ENCODE measurements at places on chromosomes 2 and 18.
A peak's percentile ranks its signal among the peaks of the same experiment; 100 is the strongest.

DNA sequence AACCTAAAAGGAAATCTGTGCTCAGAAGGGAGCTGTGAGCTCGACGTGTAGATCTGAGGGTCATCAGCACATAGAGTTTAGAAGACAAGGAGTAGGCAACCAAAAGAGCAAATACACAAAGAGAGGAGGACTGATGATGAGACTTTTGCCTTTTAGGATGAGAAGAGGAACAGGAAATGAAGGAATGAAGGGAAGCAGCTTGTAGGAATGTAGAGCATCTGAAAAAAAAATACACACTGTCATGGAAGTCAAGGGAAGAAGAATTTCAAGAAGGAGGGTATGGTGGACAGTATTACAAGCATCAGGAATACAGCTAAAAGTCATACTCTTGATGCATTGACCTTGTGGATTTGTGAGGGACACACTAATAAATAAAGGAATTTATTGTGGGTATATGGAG lies 21.9 kb downstream of the CDK15 start:
- no peak for DNase-seq

DNA sequence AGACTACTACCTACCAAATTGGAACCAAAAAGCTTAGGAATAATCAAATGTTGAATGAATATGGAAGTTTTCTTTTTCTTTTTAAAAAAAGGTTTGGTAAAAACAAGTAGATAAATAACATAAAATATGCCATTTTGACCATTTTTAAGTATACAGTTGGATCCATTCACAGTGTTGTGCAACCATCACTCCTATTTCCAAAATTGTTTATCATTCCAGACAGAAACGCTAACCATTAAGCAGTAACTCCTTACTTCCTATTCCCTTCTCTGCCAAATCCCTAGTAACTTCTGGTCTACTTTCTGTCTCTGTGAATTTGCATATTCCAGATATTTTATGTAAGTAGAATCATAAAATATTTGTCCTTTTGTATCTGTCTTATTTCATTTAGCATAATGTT lies 39.8 kb downstream of the CD302 start:
- DNase-seq: no peak

- no peak for DNase-seq
These were observed 61.6 kb downstream of the GULP1 start for GRCh38 chr2:188353282-188353681.

DNA sequence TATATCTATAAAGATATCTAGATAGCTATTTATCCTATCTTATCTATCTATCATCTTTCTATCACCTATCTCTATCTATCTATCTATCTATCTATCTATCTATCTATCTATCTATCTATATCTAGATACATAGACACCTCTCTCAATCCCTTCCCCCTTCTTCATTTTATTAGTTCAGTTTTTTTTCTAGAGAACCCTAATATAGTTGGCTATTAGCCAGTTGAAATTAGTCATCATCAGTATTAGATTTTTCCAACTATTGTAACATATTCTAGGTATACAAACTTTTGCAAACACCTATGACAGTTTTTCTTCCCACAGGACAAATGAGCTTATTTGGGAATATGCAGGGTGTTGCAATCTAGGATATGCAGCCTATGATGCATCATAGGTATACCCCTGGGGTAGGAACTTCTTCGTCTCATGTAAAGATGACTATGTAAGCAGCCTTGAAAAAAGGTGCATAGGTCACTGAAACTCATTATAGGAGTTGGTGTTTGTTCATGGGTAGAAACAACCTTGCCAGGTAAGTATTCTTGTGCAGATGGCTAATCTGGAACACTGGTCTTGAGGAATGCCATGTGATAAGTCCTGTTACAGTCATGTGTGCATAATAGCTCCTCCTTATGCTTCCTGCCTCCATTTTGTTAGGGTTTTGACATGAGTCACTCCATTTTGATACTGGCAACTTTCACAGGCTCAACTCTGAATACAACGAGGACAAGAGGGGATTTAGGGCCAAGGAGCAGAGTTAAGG lies 160.7 kb upstream of the ZSWIM2 start:
- DNase-seq: no peak

DNA sequence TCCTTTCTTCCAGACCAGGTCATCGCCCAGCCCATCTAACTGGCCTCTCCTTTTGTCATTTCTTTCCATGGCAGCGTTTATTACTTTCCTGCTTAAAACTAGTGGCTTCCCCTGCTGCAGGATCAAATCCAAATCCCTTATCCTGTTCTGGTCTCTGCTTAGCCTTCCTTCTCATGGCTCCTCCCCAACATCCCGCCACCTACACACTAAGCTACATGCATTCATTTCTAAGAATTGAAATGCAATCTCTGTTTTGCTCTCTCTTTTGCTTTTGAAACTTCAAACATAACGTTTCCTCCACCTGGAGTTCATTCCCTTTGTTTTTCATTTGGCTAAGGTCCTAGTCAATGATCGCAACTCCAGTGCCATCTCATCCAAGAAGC lies 18.0 kb upstream of the DPP4 start:
- no peak for DNase-seq

GRCh38 chr2:63522950-63523349 lies 65.3 kb downstream of the WDPCP start:
- DNase-seq: no peak

GRCh38 chr2:161990036-161990435 lies 84.0 kb downstream of the DPP4 start:
- DNase-seq: no peak

- no peak for DNase-seq
These were observed 762.0 kb upstream of the POU3F3 start for GRCh38 chr2:104091894-104092293.

DNA sequence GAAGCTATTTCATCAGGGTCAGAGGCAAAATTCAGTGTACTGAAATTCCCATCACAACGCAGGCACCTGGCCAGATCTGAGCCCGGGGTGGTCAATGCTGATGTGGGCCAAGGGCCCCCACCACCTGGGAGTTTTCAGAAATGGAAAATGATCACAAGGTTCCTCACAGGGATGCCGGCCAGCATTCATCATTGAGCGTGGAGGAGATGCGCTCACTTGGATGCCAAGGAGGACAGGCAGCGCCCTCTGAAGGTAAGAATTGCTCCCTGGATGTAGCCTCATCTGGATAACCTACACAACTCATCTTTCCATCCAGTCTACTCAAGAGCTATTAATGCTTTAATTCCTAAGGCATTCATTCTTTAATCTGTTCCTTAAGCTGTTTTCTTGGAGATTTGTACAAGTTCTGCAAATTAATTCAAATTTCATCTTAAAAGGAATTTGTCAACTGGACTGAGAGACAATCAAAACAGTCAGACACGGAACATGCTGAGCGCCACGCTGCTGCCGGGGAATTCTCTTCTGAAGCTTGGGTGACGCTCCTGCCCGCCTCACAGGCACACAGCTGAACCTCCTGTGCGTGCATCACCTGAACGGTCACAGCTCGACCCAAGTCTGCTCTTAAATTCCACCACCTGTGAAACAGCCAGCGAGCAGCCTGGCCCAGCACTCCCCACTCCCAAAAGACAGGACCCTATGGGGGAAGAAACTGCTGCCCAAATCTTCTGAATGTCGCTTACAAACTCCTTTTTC lies 206.7 kb downstream of the HDAC4 start:
- DNase-seq: no peak

DNA sequence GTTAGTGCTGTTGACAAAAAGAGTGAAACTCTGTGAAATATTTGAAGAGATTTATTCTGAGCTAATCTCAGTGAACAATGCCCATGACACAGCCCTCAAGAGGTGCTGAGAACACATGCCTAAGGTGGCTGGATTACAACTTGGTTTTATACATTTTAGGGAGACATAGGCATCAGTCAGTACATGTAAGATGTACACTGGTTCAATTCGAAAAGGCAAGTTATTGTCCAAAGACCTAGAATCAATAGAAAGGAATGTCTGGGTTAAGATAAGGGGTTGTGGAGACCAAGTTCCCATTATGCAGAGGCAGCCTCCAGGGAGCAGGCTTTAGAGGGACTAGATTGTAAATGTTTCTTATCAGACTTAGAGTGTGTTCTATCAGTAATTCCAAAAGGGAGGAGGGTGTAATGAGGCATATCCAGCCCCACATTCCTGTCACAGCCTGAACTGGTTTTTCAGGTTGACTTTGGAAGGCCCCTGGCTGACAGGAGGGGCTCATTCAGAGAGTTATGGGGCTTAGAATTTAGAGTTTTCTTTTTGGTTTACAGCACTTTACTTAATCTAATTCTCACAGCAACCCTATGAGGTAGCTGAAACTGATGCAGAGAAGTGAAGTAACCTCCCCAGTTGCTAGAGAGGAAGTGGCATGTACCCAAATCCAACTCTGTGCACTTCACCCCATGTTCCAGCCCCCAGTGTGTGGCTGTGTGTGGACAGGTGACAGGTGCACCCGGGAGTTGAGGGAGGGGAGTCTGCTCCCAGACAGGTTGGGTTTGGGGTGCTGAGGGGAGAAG lies 28.3 kb upstream of the ASAP2 start:
- no peak for DNase-seq

- DNase-seq: no peak
These were observed 170.0 kb upstream of the CRIM1 start for GRCh38 chr2:36185624-36186023.

GRCh38 chr18:77133051-77133834 lies 660 bp upstream of the MBP start:
- no peak for DNase-seq

DNA sequence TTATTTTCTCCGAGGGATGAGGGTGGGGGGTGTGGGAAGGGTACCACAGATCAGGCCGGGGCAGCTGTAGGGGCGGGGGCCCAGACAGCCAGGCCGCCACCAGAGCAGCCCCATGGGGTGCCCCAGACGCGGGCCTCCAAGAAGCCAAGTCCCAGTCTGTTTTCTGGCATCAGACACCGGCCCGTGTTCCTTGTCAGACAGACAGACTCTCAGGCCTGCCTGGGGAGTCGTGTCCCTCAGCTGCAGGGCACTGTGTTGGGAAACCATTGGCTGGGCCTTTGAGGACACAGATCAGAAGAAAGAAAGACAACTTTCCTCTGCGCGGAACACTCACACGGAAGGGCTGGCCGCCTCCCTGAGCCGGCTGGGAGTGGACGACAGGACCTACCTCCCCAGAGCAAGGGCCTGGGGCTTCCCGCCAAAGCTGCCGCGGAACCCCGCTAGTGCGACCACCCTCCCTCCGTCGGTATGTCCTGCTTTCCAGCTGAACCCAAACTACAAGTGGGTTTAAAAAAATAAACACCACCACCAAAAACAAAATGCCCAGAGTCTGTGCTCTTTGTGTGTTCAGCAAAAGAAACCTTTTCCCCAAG lies 88.0 kb downstream of the SMAD7 start:
- no peak for DNase-seq

DNA sequence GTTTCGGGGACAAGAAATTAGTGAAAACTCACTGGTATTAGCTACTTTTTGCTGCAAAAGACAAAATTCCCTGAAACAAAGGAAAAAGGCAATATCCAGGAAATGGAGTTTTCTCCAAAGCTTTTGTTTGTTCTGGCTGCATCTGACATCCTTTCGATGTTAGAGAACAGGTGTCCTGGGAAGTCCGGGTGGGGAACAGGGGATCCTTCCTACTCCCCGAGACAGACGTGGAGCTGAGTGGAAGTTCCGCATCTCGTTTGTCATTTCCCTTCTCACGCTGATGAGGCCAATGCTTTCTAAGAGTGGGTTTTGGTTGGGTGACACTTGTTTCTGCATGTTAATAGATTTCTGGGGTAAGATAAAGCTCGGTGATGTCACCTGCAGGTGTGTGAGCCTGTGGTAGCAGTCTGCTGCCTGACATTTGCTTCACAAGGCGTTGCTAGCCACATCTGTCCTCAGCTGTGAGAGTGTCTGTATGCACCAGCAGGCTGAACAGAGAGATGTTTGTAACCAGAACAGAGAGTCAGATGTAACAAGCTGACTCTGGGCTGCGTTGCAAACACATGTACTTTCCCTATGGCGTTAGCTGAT lies 125.9 kb downstream of the ACOXL start:
- peak; percentile 46 for DNase-seq

GRCh38 chr2:210626849-210627248 lies 70.5 kb downstream of the CPS1 start:
- DNase-seq: no peak

- no peak for DNase-seq
These were observed 40.0 kb downstream of the NAPG start for GRCh38 chr18:10565835-10566234.

DNA sequence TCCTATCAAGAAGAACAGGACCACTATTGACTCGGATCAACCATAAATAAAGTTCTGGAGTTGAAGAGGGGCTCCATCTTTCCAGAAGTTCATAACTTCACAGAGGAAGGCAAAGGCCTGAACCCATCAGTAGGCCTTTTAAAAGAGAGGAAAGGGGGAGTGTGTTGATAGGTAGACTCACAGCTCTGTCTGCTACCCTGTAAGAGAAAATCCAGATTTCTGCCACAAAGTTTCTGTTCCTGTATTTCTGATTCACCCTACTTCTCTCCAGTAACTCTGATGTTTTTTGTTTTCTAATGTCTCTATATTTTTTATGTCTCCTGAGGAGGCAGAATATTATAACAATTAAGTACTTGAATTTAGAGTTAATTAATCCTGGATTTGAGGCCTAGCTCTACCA lies 564.0 kb downstream of the TNS1 start:
- no peak for DNase-seq

- DNase-seq: no peak
These were observed 151.5 kb downstream of the GALR1 start for GRCh38 chr18:77401173-77401572.

DNA sequence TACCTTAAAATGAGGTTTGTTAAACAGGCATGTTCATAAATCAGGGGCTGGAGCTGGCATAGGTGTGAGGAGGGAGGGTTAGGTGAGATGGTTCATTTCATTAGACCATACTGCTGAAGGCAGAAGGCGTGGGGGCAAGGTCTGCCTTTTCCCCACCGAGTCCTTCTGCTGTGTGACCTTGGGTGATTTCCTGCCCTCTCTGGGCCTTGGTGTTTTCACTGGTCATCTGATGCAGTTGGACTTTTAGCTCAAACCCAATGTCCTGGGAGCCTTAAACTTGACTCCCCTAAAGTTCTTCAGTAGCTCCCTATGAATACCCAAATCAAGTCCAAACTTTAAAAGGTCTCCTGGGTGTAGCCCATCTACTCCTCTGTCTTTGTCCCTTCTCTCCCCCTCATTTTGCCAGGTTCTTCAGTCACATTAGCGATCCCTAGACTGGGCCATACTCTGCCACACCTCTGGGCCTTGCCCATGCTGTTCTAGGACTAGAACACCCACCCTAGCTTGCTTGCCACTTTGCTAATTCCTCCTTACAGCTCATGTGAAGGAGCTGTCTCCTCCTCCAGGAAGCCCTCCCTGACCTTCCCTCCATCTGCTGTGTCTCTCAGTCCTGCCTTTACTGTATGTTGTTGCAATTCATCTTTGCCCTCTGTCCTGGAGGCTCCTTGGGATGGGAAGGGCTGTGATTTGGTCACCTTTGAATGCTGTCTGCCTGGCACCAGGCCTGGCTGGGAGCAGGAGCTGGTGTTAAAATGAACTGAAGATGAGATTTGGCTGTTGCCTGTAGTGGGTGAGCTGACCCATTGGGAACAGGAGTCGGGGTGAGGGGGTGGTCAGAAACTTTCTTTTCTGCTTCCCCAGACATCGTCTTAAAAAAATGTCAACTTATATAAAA lies 85.4 kb upstream of the HS6ST1 start:
- DNase-seq: no peak

DNA sequence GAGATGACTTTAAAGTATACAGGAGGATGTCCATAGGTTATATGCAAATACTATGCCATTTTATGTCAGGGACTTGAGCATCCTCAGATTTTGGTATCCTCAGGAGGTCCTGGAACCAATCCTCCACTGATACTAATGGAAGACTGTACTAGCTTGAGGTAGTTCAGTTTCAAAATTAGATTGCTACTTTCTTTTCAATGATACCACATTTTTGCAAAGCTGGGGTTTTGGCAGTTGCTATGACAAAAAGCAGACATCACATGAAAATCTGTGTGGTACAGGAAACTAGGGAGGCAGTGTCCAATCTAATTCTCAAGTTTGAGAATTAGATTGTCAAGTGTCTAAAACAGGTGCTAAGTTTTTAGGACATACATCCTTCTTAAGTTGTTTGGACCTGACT lies 14.2 kb downstream of the EHBP1 start:
- DNase-seq: no peak

Data from stimulated activated CD4-positive, alpha-beta T cell treated with anti-CD3 and anti-CD28 coated beads, Interleukin-12 subunit alpha, Interleukin-12 subunit beta, amount 100 ng/mL, for 24 hours (primary cell).